Right forelimb (tissue), 1 donor: ENCODE measurements at places on chromosomes 3 and 15.

DNA sequence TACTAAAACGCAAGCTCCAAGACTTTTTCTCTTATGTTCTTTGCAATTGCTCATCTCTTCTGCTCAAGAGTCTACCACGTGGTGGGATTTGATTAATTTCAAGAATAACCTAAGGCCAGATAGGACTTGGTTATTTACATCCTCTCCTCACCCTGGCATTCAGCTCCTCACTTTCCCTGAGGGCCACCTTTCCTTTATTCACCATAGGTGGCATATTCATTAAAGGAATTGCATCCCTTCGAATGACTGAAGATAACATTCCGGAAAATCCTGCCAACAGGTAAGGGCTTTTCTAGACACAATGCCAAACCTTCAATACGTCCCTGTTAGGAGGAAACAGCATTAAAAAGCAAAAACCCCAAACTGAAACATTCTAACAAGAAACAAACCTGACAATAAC, 220.0 kb upstream of the KBTBD8 start:
- DNase-seq, result no peak

DNA sequence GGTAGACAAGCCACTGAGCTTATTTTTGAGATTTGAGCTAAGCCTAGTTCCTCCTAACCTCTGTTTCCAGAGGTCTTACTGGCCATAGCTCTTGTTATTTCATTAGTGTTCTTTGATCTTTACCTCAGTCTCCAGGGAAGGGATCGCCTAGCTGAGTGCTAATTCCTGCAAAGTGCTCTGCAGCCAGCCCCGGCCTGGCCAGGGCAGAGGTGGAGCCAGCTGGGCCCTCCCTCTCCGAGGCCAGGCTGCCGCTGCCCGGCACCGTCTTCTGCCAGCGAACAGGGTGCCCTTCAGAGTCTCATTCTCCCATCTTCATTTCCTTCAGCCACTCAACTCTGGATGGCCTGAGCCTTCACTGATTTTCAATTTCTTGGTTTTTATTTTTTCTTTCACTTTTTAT, 19.7 kb downstream of the FAN1 start:
- no peak for DNase-seq

- DNase-seq, result peak; percentile 18
Observed at GRCh38 chr15:101016581-101016980, 97.4 kb downstream of the LRRK1 start.

GRCh38 chr3:78963771-78964170, 804.0 kb downstream of the ROBO1 start:
- DNase-seq, result no peak

GRCh38 chr3:110344897-110345767, 726.5 kb upstream of the NECTIN3 start:
- DNase-seq, result no peak

DNA sequence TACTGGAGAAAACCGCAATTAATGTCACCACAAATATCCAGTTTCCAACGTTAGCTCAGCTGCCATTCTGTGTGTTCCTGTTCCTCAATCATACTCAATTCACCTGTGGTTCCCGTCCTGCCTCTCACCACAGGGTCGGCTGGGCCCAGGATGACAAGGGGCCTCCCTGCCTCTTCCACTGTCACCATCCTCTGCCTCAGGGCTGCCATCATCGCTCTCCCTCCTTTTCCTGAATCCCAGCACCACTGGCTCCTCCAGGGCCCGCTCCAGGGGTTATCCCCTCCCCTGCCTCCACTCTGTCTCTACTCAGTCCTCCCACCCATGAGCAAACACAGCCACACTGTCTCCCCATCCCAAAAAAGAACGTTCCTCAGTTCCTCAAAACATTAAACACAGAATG, 170.9 kb upstream of the NSMCE3 start:
- no peak for DNase-seq
